ENCODE measurements at places on chromosomes 11 and 22.

DNA sequence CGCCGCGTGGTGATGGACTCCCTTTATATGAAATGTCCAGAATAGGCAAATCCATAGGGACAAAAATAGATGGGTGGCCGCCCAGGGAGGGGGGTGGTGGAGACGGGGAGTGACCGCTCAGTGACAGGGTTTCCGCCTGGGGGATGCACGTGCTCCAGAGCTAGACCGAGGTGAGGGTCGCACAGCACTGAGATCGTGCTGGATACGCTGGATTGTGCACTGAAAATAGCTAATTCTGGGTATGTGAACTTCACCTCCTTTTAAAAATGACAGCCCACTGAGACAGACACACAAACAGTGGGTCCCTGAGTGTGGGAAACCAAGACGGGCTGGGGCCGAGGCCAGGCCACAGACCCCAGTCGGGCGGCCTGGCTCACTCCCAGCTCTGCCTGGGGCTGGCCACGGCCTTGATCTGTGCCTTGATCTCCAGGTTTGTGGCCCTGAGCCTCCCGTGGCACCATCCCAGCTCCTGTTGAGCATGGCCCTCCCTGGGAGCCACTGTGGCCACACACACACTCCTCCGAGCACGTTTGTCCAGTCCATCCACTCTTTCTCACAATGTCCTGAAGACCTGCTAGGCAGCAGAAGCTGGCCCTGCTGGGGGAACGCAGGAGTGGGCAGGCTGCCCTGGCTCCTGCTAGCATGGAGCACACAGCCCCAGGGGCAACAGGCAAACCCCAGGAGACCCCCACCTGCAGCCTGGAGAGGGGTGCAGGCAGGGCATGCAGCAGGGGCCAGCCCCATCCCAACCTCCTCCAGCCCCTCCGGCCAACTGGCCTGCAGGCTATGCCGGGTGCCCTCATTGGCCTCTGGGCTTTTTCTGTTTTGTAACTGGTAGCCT, 41.0 kb upstream of the TH start:
- DNase-seq, result no peak

- no peak for DNase-seq
Observed at GRCh38 chr22:49885881-49886280, 32.2 kb downstream of the ZBED4 start.

DNA sequence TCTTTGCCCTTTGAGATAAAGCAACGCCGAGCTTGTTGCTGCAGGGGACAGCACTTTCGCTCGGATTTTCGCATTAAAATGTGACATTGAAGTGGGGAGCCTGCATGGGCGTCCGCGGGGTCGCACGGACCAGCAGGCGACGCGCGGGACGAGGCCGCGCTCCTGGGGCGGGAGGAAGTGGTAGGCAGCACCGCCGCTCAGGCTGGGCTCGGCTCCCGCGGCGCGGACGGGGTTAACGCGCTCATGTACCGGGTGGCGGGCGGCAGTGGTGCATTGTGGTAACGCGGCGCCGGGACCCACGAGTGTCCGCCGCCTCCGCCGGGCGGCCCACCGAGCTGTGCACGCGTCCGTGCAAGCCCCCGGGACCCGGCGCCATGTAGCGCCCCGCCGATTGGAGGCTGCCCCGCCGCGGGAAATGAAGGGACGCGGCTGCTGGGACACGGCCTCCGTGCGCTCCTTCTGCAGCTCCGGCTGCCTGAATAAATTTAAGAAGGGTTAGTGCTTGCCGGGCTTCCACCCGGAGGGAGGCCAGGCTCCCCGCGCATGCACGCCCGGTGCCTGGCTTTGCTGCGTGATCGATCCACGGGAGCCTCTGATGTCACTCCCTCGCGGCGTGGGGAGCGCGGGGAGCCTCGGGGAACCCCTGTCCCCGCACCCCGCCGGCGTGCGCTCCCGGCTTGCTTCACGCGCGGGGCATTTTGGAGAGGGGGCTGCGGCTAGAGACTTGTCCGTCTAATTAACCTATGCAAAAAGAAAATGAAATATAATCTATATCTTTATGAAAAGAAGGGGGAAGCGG, 127.7 kb downstream of the OSBP2 start:
- DNase-seq, result no peak

- no peak for DNase-seq
Observed at GRCh38 chr11:889257-889656, 21.4 kb downstream of the CHID1 start.

DNA sequence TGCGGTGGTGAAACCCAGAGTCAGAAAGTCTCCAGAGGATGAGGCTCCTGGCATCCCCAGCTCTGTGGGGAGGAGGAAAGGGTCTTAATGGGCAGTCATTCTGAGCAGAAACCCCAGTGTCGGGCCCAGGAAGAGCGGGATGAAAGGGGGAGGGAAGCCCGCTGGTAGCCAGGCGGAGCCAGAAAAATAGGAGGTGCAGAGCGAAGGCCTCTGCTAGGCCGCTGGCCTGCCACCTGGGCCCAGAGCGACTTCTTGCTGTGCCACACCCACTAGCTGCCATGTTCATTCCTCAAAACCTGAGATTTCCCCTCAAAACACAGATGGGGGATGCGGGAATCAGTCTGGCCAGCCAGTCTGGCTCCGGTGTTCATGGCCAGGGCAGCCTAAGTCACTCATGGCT, 650 bp upstream of the POU2AF3 start:
- DNase-seq, result no peak

GRCh38 chr22:35124691-35125219, 58.8 kb downstream of the ISX start:
- no peak for DNase-seq

GRCh38 chr11:15906481-15907035, 449.8 kb downstream of the SOX6 start:
- DNase-seq, result no peak

- DNase-seq, result no peak
Observed at GRCh38 chr11:1042626-1043562, 6.4 kb upstream of the MUC6 start.

DNA sequence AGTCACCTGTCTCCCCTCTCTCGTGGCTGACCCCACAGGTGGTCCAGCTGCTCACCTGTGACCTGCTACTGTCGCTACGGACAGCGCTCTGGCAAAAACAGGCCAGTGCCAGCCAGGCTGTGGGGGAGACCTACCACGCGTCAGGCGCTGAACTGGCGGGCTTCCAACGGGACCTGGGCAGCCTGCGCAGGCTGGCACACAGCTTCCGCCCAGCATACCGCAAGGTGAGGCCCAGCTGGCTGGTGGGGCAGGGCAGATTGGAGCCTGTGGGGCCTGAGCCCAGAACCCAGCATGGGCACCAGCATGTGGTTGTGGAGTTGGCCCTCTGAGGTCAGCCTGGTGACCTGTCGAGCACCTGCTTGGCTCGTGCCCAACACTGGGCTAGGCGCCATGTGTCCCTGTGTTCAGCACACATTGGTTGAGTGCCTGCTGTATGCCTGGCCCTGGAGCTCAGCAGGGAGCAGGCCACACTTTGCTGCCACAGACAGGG, 11.9 kb downstream of the SHISA8 start:
- no peak for DNase-seq

GRCh38 chr11:61739966-61740365, 12.5 kb upstream of the MYRF start:
- no peak for DNase-seq

GRCh38 chr11:19290356-19290755, 49.6 kb upstream of the E2F8 start:
- DNase-seq, result no peak

GRCh38 chr22:48710410-48710809, 1117.3 kb downstream of the BRD1 start:
- no peak for DNase-seq

- peak; percentile 77 for DNase-seq
Observed at GRCh38 chr22:31345331-31346254, 553 bp downstream of the PATZ1 start.

GRCh38 chr11:110808248-110808647, 96.0 kb upstream of the ARHGAP20 start:
- no peak for DNase-seq

DNA sequence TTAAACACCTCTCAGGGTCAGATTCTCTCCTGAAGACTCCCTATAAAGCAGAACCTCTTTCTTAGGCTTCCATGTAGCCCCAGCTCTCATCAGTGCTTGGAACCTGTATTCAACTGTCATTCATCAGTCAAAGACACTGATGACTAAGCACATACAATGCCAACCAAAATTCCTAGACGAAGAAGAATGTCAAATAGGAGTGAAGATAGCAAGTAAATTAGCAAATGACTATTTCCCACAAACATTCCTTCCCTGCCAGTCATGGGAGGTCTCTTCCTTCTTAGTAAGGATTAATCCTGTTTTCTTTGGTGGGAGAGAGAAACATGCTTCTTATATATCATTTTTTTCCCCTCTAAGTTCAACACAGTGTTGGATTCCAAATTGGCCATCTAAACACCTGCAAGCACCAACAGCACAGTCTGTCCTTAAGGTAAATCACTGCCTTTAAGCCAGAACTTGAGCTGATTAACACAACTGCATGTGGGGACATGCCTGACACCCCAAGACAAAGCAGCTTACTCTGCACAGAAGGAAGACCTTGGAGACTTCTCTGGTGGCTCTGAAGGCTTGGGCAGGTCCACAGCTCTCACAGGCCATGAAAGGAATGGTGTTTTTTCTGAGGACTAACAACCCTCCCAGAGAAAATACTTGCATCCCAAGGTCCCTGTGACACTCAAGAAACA, 47.5 kb upstream of the ME3 start:
- DNase-seq, result no peak

DNA sequence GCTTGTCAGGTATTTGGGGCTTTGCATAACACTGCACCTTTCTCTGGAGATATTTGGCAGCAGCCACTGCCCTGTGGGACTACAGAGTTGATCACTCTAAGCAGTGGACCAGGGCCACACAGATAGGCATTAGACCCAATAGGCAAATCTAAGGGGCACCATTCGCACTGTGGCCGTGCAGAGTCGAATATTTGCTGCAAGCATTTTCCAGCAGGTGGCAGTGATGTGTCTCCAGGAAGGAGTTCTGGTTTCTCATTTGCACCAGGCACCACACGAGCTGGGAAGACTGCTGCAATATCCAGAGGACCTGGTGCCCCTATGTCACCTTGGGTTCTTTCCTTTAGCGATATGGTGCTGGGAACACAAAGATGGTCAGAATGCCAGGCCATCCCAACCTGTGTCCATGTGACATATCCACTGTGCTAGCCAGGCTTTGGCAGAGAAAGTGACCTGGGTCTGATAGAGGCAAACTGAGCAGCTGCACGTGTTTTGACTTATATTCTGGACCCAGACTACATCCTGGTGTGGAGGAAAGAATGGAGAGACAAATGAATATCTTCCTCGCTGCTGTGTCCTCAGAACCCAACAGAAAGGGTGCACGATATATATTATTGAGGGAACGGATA, 318.7 kb downstream of the BUD13 start:
- no peak for DNase-seq

GRCh38 chr11:7319501-7319900, 67.8 kb downstream of the SYT9 start:
- no peak for DNase-seq

DNA sequence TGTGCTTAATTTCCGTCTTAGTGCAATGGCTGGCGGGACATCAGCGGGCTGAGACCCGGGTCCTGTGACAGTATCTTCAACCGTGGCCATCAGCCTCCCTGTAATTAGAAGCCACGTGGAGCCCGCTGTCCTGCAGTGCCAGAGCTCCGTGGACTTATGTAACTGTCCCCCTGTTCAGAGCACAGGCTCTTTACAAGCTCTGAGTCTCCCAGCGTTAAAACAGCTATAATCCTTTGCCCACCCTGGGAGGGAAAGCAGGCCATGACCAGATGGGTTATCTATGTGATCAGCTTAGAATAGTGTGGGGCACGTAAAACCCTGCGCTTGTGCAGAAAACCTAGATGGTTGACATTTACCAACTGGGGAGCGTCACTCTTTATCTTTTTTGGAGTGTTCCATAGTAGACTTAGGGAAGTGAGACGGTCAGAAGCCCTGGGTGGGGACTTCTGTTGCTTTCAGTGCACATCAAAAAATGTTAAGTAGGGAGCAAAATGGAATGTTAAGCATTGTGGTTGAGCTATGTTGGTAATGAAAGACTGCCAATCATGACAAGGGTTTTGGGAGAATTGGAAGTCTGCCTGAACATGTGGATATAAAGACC, 103.5 kb upstream of the CADM1 start:
- DNase-seq, result no peak

- DNase-seq, result no peak
Observed at GRCh38 chr22:46062971-46063631, 86.1 kb upstream of the WNT7B start.

- peak; percentile 47 for DNase-seq
Observed at GRCh38 chr11:57458410-57459163, 1.7 kb upstream of the RTN4RL2 start.

DNA sequence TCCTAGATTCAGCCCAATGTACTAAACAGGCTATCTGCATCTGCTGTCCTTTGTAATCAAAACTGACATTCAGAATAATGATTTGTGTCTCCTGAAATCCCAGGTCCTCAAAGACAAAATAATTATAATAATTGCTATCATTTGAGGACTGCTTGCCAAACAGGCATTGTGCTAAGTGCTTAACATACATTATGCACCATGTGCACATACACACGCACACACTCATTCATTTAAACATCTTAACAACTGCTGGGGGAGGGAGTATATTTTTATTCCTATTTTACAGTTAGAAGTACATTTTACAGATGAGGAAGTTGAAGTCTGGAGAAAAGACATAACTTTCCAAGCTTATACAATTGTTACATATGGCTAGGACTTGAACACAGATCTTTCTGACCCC, 308.0 kb upstream of the ZC3H12C start:
- no peak for DNase-seq

- no peak for DNase-seq
Observed at GRCh38 chr11:65788821-65789220, 2.0 kb downstream of the OVOL1 start.

Measured in stimulated activated CD4-positive, alpha-beta T cell treated with anti-CD3 and anti-CD28 coated beads, Interleukin-1b, Interleukin-23, amount 100 ng/mL, for 1 hour (primary cell).